Stimulated activated CD4-positive, alpha-beta T cell treated with anti-CD3 and anti-CD28 coated beads, Interleukin-4, amount 100 ng/mL, for 4 hours (primary cell): ENCODE measurements at places on chromosomes 7 and 10.

GRCh38 chr10:115023715-115024114 is 69.5 kb upstream of the ATRNL1 start:
- no peak for DNase-seq

DNA sequence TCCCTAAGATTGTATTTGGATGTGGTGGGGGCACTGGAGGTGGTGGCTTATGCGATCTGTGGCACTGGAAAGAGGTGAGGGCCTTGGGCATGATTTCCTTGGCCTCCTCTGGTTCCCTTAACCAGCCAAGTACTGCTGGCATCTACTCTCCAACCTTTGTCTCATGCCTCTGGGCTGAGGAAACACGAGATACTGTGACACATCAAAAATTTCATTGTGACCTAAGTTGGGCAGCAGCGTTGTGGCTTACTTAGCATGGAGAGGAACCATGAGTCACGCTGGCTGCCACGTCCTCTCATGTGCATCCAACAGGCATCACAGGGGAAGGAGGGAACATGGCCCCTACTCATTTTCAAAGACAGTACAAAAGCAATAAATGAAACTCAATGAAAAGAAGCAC is 29.7 kb upstream of the GSDME start:
- DNase-seq, result no peak

DNA sequence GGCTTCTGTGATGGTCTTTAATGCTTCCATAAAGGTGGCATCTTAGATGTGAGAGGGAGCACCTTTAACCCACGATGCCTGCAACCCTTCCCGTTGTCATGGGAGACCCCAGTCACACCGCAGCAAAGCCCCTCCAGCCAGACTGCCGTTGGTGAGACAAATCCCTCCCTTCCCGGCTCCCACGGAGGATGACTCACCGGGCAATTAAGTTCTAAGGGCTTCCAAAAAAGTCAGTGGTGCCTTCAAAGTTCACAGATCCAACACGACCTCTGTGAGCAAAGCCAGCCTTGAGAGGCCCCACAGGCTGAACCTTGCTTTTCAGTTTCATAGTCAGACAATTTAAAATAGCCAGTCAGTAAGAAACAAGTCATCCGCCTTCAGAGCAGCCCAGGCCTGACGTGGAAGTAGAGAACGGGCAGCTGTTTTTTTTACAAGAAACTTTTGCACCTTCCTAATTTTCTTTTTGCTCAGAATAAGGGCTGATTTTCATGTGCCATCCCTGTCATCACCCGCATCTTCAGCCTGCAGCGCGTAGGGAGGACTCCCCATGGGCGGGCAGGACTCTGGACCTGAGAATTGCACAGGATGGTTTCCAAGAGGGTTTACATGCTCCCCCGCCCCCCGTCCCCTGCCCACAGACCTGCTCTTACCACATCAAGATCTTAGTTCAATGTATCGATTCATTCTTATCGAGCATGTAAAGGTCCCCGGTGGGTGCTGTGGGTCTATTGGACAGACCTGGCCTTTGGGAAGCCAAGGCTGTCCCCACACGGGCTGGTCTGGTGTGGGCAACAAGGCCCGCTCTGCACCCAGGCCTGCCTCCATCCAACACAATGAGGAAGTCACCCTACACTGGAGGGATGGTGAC is 333.9 kb downstream of the DNAJB6 start:
- DNase-seq, result no peak

- no peak for DNase-seq
These were observed 63.8 kb downstream of the ICA1 start for GRCh38 chr7:8197994-8198698.

DNA sequence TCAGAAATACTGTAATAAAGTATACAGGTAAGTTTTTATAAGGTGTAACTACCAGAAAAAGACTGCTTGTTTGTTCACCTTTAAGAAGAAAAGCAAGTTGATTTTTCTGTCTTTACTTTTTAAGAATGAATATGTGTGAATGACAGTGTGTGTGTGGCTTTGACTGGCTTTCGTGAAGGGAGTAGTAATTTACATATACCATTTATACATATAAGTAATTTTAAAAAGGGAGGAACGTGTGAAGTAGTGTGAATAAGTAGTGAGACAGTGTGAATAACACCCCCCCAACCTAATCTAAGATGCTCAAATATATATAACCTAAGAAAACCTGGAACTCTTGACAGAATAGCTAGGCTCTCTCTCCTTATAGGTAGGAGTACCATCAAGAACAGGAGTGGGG is 33.2 kb downstream of the RBM33 start:
- DNase-seq, result no peak

DNA sequence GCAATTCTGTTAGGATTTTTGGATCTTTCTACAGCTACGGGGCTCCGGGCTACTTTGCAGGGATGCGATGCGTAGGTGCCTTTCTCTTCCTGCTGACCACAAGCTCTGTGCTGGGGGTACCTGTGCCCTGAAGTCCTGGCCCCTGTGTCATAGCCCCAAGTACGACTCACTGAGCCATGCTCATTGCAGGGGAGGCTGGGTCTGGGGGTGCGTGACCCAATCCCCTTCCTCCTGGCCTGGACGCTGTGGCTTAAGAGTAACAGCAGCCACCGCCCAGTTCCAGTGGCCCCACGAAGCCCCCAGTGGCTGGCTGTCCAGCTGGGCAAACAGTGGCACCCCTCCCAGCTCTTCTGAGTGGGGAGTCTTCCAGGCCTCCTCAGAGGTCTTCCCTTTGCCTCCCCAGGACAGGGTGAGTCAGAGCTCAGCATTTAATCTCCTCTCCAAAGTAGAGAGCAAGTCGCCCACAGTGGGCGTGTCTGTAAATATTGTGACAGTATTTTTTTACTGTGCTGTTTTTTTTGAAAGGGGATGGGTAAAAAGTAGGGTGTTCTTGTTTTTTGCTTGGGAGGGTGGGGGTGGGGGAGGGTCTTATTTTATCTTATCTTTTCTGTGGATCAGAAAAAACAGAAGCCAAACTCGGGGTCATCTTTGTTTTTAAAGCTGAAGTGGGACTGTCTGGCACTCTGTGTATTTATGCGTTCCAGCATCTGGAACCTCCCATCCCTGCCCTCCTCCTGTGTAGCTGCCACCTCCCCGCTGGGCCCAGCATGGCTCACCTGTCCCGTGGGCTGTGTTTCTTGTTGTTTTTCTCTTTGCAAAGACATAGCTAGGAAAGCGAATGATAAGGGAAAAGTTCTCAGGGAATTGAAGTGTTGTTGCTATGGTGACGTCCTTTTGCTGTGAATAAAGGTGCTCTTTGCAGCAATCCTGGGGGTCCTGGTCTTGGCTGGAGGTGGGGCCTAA is 8.2 kb downstream of the LFNG start:
- DNase-seq, result peak; percentile 71
